ENCODE measurements at places on chromosomes 4 and X. TPM values are rescaled to one million over a fixed set of nuclear protein-coding genes. Genes with fewer than 3 reads are reported as not detected.

IL13RA1 gene
- total RNA-seq = 1.1 TPM

PROM1 gene
- 36.9 TPM for total RNA-seq

GRCh38 chr4:152515678-152516077 is 20.2 kb downstream of the FBXW7 start:
- no peak for DNase-seq

DNA sequence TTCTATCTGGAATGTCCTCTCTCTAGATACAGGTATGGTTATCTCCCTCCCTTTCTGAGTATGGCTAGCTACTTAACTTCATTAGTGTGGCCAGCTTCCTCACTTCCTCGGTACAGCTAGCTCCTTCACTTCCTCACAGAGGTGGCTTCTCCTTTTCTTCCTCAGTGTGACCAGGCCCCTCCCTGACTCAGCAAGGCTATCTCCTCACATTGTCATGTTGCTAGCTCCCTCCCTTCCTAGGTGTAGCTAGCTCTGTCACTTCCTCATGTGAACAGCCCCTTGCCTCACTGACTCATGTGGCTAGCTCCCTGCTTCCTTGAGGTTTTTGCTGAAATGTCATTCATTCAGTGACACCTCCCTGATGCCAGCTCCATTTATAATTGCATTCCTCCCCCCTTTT is 67.3 kb upstream of the DDIT4L start:
- DNase-seq = no peak
